ENCODE measurements at places on chromosomes 4 and X. TPM values are rescaled to one million over a fixed set of nuclear protein-coding genes. Genes with fewer than 3 reads are reported as not detected.

Gene RAB33A
- 0.93 TPM for total RNA-seq

Gene NOX1
- total RNA-seq = not detected

GRCh38 chrX:71954458-71954857 lies 43.8 kb downstream of the NHSL2 start:
- no peak for DNase-seq

Gene COQ2
- total RNA-seq = 16.4 TPM

Gene FAM47A
- total RNA-seq = not detected

- DNase-seq = no peak
These were observed 65.4 kb upstream of the ENPP6 start for GRCh38 chr4:184282895-184283654.

DNA sequence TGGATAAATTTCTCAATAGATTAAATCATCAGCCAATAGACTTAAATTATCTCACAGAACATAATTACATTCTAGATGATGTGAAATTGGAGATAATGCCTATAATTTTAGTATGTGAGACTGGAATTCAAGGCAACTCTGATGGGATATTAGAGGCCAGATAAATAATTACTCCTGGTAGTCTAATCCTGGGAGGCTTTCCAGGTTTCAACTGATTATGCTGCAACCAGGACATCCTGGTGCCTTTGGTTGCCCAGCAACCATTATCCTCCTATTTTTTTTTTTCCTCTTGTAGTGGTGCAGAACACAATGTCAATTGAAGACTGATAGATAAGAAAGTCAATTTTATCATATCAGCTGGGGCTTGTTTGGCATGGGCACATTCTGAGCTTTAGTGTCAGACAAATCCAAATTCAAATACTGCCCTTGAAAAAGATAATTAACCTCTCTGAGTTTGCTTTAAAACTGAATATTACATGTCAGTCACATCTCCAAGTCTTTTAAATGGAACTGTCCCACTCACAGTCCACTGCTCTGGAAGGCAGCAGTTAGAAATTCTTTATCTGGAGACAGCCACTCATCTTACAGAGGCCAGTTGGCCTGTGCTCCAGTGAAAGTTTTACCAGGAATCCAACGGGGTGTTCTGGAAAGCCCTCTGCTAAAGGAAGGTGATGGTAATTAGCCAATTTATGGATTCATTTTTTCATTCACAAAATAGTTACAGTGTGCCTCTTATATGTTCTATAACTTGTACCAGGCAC lies 95.3 kb upstream of the GUCY1A1 start:
- DNase-seq = no peak

Gene TCEAL2
- 22.9 TPM for total RNA-seq

Gene ARHGEF6
- 12.0 TPM for total RNA-seq

DNA sequence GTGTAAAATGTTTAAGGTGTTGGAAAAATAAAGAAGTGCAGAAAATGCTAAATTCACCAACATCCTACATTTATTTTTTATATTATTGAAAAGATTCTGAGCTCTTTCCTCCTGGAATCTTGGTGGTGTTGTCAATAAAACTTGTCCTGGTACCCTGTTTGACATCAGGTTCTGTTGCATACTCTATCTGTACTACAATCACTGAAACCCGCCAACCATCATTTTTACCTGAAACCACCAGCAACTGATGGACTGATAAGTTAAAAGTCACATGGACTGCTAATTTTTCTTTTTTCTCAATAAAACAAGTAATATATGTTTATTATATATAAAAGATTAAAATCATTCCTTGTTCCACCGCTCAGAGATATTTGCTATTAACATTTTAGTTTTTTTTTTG lies 23.4 kb downstream of the STAP1 start:
- no peak for DNase-seq

Gene CENPC
- 34.8 TPM for total RNA-seq

GRCh38 chr4:150070464-150071170 lies 7.6 kb upstream of the DCLK2 start:
- DNase-seq = no peak
